NCI-H748 treated with DMSO at 0.1 percent for 48 hours (cell line): ENCODE measurements at places on chromosomes 2 and 18.
A peak's percentile ranks its signal among the peaks of the same experiment; 100 is the strongest.

GRCh38 chr2:84212611-84213314 lies 246.3 kb downstream of the SUCLG1 start:
- no peak for DNase-seq

DNA sequence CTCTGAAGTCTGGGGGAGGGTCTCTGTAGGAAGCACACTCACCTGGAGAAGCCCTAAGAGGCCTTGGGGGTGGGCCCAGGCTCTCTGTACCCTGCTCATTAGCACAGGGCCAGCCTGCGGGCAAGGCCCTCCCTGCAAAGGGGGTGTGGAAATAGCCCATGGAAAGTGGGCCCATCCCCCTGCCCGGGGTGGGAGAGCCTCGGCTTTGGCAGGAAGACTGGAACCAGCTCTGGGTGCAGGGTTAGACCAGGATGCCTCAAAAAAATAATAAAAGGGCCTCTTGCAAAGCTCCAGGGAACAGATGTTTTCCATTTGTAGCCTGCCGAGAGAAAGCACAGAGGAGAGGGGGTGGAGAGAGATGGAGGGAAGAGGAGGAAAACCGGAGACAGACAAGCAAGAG lies 98.7 kb downstream of the STPG4 start:
- no peak for DNase-seq

- no peak for DNase-seq
These were observed 124.1 kb upstream of the FIGN start for GRCh38 chr2:163859951-163860350.

- no peak for DNase-seq
These were observed 221.2 kb downstream of the IRS1 start for GRCh38 chr2:226578373-226578772.

GRCh38 chr2:146748046-146748445 lies 1096.8 kb upstream of the ACVR2A start:
- DNase-seq: no peak

DNA sequence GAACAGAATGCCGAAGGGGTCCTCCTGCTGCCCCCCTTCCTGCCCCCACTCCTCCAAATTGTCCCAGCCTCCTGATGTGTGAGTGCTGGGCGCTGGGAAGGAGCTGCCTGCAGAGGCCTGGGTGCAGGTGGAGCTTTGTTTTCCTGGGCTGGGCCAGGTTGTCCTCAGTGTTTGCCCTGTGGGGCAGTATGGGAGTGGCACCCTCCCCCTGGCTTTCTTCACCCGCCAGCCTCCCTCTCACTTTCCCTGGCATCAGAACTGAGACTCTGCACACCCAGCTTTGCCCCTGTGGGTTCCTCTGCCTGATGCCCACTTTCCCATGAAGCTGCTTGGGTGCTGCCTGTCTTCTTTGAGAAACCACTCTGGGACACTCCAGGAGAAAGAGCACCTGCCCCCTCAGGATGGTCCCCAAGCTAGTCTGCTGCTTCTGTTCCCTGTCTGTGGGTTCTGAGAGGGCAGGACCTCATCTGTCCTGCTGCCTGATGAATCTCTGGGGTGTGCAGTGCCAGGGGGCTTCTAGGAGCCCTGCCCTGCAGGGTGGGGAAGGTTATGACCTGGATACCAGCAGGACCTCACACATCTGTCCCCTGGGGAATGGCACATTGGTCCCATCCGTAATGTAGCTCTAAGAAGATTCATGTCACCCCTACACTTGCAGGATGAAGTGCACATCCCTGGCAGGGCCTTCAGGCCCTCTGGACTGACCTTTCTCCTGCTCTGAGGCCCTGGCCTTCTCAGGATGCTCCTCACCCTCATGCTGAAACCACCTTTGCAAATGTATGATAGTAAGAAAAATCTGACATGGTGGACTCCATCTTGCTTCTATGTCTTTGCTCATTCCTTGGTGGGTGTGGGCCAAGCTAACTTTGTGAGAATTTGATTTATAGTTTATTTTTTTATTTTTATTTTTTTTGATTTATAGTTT lies 146.8 kb upstream of the HS6ST1 start:
- DNase-seq: no peak

DNA sequence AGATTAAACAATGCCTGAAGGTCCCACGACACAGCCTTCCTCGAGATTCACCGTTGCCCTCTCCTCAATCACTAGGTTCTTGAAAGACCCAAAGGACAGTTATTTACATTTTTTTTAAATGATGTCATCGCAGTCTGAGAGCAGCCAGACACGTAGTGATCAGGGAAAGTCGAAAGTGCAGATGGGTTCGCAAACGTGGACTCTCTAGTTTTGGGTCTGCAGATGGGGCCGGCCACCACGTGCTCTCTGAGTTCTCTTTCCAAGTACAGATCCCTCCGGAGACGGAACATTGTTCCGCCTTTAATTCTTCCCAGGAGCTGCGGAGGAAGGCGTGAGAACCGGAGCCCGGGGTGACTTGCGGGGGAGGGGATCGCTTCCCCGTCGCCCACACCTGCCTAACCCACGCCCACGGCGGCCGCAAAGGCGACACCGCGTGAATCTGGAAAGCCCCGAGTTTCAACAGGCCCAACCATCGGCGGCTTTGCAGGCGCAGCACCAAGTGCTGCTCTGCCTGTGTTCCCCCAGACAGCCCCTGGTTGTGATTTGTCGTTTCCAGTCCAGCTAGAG lies 54.3 kb downstream of the PKDCC start:
- no peak for DNase-seq

- no peak for DNase-seq
These were observed 20.5 kb upstream of the TGFA start for GRCh38 chr2:70574109-70574508.

DNA sequence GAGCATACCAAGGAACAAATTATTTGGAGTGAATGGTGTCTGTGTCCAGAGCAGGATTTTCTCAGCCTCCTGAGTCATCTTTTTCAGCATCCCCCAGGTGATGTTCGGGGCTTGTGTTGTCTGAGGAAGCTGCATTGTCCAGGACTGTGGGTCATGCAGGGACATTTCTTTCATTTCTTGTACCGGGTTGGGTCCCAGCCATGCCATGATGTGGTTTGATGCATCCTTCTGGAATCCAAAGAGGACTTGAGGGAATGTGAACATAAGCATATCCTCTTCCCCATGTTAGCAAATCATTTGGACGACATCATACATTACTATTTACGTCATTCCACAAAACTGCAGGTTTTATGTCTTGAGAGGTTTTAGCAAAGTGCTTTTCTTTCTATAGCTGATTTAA lies 797.8 kb downstream of the CCDC85A start:
- no peak for DNase-seq

- no peak for DNase-seq
These were observed 20.0 kb downstream of the PASK start for GRCh38 chr2:241129086-241129871.

- DNase-seq: no peak
These were observed 11.6 kb upstream of the TAF1B start for GRCh38 chr2:9831670-9832069.

DNA sequence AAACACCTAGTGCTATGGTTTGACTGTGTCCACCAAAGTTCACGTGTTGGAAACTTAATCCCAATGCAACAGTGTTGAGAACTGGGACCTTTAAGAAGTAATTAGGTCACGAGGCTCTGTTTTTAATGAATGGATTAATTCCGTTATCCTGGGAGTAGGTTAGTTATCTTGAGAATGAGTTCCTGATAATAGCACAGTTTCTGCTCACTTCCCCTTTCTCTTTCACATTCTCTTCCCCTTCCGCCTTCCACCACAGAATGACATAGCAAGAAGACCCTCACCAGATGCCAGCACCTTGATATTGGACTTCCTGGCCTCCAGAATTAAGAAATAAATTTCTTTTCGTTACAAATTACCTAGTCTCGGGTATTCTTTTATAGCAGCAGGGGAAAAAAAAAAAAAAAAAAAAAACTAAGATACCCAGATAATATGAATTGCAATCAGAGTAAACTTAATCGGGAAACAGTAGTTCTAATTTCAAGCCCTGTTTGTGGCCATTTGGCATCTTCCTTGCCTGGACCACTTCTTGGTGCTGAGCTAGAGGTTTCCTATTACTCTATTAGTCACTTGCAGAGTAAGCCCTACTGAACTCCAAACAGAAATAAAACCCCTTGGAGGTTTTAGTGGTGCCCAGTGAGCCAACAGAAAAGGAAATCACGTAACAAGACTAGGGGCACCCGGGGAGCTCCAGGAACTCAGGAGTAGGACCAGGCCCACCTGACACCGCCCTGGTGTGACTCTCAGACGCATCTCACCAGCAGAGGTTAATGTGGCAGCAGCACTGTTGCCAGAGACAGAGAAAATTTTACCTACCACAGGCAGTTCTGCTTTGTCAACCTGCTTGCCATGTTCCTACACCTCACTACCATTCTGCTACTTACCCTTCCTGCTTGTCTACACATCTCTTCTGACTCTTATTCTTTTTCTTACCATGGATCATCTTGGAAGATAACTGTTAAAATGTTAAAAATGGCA lies 147.6 kb upstream of the CAB39 start:
- DNase-seq: no peak

DNA sequence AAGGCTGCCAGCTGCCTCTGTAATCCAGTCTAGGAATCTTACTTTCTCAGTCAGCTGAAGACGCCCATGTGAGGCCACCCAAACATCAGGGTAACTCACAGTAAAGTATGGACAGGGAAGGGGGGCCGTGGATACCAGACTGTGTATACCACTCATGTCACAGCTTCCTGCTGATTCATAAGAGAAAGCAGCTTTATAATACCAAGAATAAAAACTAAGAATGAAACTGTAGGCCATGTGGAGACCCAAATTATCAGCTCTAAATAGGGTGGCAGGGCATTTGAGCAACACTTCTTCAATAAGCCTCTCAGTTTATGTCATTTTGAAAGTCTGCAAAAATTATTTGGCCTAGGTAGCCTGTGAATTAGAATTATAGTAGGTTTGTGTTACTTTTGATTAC lies 115.0 kb upstream of the CDCA7 start:
- DNase-seq: no peak

GRCh38 chr2:157420771-157421323 lies 23.0 kb downstream of the CYTIP start:
- no peak for DNase-seq

DNA sequence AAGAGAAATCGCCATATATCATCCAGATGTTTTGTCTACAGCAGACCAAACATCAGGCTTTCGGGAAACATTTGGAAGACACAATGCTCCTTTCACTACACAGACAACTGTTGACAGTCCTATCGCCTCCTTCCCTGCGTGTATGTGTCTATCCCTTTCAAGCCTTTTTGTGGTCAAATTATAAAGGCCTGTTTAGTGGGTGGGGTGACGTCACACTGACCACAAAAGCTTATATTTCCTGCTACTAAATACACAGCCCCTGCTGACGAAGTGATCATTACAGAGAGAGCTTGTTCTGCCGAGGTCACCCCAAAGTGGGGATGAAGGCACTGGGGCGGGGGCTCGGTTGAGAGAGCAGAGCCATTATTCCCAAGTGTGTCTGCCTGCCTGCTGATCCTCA lies 302.7 kb upstream of the TNP1 start:
- DNase-seq: peak; percentile 87

DNA sequence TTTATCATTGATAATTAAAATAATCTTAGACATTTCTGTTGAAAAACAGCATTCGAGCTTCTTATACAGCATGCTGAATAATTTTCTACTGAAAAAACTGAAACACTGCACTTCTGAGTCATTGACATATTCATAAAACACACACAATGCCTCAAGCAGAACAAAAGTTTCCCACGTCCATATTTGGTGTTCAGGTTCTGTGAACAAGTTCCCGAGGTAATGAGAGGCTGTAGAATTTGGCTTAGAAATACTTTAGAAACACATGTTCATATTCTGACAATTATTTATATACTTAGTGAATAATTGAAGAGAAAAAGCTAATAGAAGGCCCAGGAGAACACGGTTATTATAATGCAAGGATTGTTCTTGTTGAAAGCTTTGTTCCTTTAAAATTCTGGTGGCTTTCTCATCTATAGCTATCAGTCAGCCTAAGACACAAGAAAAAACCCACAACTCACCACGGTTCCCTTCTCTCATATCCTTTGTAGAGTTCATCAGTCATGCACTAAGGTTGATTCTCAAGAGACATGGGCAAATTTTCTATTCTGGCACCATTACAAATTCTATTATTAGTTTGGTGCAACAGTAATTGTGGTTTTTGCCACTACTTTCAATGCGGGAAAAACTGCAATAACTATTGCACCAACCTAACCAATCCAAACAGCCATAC lies 194.4 kb downstream of the TMX3 start:
- no peak for DNase-seq

DNA sequence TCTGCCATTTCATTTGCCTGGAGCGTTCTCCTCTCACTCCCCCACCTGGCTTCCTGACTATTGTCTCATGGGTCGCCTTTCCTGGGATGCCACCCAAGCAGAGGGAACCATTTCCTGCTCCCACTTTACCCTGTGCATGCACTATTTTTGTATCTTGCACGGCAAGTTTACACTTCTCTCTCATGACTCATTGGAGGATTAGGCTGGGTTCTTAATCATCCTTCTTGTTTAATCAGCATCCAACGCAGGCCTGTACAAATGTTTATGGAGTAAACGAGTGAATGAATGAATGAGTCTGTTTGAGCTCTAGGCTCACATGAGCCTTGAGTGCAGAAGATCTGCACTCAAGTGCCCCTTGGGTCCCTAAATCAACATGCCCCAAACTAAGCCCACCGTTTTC lies 3.8 kb upstream of the ARHGAP25 start:
- no peak for DNase-seq

GRCh38 chr18:13551841-13552733 lies 174.3 kb downstream of the FAM210A start:
- DNase-seq: no peak
